ENCODE measurements at places on chromosomes 5 and 9.
A peak's percentile ranks its signal among the peaks of the same experiment; 100 is the strongest.

- DNase-seq = no peak
Observed at GRCh38 chr5:65840071-65840470, 86.3 kb upstream of the ERBIN start.

GRCh38 chr5:27523629-27524028 is 485.2 kb upstream of the CDH9 start:
- DNase-seq = no peak

DNA sequence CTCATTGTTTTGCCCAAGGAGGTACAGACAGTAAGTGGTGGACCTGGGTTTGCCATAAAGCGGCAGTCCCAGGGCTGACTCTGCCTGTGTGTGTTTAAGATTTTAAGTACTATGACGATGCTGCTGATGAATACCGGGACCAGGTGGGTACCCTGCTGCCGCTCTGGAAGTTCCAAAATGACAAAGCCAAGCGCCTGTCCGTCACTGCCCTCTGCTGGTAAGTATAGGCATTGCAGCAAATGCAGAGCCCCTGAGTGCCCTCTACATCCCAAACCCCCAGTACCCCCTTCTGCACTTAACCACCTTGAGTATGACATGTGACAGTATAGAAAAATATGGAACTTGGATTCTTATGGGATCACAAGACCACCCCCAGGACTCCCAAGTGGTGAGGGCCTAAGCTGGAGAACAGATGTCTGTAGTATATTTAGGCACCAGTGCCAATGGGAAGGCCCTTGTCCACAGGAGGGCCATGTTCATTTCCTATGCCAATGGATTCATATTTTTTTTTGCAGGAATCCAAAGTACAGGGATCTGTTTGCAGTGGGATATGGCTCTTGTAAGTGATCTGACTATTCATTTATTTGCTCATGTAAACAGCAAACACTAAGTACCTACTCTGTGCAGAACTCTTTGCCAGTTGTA is 22.0 kb downstream of the ENHO start:
- DNase-seq = peak; percentile 57

DNA sequence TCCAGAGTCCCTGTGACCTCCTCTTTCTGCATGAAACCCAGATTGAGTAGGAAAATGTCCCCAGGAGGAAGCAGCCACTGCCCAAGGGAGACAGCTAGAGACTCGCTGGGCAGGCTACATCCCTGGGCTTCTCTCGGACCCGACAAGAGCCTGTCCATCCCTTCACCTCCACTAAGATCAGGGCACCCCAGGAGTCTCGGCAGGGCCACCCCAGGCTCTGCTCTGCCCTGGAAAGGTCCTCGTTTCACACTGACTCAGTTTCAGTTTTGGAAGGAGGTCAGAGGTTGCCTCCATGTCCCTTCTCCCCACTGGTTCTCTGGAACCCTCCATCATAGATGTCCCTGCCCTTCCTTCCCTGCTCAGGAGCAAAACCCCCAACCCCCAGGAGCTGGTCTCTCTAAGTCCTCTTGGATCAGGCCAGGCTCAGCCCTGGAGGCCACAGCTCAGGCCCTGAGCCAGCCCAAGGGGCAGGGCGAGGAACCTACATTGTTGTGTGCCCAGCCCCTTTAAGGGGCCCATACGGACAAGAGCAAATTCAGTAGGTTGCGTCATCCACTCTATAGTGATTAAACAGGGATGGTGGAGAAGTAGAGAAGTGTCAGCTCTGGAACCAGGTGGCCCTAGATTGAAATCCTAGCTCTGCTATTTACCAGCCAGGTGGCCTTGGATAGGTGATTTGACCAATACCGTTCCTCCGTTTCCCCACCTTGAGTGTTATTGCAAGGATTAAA is 37.4 kb downstream of the C9orf50 start:
- no peak for DNase-seq

DNA sequence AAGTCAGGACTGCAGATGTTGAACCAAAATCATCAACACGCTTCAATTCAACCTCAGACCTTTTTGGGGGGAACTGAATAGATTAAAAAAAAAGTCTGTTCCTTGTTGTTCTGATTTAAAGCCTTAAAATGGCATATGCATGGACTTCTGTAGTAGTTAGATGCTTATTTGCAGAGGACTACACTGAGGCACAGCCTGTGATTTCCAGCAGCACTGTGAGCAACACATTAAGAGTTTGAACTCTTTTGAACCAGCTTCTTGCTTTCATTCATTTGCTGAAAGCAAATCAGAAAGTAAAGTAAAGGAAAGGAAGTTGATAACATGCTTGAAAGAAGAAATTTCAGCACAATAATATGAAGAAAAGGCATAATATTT is 60.7 kb upstream of the DMAC1 start:
- DNase-seq = no peak

GRCh38 chr5:115360046-115360685 is 63.7 kb upstream of the CCDC112 start:
- no peak for DNase-seq

GRCh38 chr5:1808439-1808838 is 7.2 kb downstream of the NDUFS6 start:
- DNase-seq = no peak

GRCh38 chr9:5874048-5874447 is 16.6 kb upstream of the MLANA start:
- DNase-seq = no peak

GRCh38 chr5:179821298-179822058 is 773 bp downstream of the SQSTM1 start:
- peak; percentile 91 for DNase-seq

- peak; percentile 42 for DNase-seq
Observed at GRCh38 chr5:80246995-80247729, 8.7 kb downstream of the SERINC5 start.

DNA sequence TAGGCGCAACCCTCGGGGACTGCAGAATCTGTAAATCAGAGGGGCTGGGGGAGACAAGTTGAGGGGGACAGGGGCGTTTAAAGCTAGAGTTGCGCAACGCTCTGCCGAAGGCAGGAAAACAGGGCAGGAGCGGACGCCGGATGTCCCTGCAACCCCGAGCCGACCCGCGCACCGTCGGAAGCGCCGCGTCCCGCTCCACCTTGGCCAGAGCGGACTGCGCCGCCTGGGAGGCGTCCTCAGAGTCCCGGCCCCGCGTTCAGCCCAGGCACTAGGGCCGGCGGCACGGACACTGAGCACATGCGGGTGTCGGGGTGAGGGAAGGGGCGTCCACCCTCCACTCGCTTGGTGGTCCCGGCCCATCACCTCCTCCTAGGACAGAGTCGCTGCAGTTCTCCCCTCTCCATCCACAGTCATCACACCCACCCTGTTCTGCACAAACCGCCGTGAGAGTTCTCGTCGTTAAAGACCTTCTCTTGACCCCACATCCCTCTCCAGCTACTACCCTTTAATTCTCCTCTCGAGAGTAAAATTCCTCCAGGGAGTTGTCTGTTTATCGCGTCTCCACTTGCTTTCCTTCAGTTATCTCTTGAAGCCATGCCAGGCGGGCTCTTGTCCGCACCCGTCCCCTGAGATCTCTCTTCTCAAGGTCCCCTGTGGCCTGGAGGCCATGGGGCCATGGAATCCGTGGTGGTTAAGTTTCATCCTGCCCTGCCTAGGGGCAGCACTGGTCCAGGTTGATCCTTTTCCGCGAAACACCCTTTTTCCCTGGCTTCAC is 796 bp upstream of the PDLIM7 start:
- no peak for DNase-seq

- no peak for DNase-seq
Observed at GRCh38 chr9:69179037-69179436, 5.0 kb downstream of the TJP2 start.

GRCh38 chr9:87290241-87291052 is 207.2 kb upstream of the DAPK1 start:
- no peak for DNase-seq

GRCh38 chr5:75053304-75054133 is 1.2 kb upstream of the GCNT4 start:
- peak; percentile 58 for DNase-seq

GRCh38 chr5:52920929-52921328 is 68.2 kb upstream of the ITGA2 start:
- no peak for DNase-seq

DNA sequence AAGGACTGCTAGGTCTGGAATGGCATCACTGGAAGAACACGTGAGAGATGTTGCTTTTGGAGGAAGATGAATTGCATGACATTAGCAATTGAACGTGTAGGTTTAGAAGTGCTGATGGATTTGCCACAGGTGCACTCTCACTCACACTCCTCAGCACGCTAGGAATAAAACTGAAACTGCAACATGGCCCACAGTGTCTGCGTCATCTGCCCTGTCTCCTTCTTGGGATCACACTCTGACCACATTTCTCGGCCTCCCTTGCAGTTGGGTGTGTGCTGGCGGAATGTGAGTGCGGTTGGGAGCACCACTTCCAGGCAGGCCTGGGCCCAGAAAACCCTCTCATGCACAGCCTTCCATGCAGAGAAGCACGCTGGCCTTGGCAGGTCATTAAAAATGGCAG is 152.8 kb upstream of the LHFPL2 start:
- no peak for DNase-seq

GRCh38 chr9:129669946-129670345 is 4.5 kb downstream of the PRRX2 start:
- no peak for DNase-seq

- DNase-seq = no peak
Observed at GRCh38 chr5:179404321-179405053, 59.2 kb upstream of the ADAMTS2 start.

DNA sequence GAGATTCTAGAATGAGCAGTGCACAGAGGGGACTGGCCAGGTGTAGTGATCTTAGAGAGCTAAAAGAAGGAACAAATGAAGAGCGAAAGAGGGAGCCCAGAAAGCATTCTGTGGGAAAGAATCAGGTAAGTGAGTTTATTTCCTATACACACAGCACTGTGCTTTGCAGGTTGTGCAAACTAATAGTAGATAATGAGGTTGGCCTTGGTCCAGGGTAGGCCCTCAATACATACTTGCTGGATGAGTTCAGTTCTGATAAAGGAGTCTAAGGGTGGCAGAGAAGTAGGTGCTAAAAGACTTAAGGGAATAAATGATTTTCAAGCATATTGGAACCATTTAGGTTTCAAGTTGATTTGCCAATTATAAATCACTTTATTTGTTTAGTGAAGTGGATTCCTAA is 122.0 kb downstream of the NPR3 start:
- DNase-seq = no peak

DNA sequence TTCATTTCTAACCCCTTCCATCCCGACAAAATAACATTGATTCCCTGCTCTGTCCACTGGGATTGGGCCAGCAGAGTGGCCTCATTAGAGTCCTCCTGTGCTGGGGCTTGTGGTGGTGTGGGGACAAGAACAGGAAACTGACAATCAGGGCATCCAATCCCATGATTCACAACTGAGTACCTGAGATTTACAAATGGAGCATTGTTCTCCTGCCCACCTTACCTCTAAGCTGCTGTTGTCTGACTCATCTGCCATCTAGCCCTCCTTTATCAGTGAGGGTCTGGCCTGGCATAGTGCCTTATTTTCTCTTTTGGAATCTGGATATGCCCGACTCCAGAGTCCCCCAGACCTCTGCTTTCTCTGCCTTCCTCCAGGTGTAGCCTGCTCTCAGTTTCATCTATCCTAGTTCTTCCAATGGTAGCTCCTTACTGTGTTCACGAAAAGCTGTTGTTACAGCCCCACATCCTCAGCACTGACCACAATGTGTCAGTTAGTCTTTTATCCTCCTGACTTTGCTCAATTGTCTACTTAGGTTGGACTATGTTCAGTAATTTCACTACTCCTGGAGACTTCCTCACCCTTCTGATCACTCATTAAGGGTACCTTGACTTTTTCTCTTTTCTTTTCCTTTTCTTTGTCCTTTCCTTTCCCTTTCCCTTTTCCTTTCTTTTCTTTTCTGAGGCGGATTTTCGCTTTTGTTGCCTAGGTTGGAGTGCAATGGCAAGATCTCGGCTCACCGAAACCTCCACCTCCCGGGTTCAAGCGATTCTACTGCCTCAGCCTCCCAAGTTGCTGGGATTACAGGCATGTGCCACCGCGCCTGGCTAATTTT is 13.4 kb downstream of the WNT8A start:
- no peak for DNase-seq

GRCh38 chr5:124789104-124789605 is 42.7 kb upstream of the ZNF608 start:
- DNase-seq = no peak

GRCh38 chr5:161481922-161482321 is 64.6 kb downstream of the GABRB2 start:
- DNase-seq = no peak

GRCh38 chr5:56262279-56262678 is 29.1 kb upstream of the ANKRD55 start:
- DNase-seq = no peak

- DNase-seq = no peak
Observed at GRCh38 chr5:91244380-91245073, 138.6 kb downstream of the ARRDC3 start.

DNA sequence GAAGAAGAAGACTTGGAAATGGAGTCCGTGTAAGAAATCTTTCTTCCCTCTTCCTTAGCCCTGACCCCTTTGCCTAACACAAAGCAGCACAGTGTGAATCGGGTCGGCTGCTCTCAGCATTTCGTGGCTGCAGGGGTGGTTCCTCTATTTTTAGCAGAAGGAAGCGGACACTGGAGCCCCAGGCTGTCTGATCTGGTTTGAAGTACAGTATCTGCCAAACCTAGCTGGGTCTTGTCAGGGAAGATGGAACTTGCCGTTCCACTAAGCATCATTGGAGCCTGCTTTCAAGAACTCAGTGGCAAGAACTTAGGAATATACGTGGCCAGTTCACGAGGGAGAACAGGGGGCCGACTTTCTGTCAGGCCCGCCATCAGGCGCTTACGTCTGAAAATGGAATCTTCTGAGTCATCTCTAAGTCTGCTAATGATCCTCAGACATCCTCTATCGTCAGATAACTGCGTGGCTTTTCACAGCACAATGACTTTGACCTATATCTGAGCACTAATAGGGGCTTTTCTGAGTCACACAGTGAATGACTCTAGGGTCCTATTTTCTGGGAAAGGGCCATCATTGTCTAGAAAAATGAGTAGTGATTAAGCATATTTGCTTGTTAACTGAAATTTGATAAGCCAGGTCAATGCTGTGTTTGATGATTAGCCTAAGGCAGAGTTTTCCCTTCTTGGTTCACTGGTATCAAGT is 43.3 kb upstream of the NCS1 start:
- DNase-seq = peak; percentile 64

DNA sequence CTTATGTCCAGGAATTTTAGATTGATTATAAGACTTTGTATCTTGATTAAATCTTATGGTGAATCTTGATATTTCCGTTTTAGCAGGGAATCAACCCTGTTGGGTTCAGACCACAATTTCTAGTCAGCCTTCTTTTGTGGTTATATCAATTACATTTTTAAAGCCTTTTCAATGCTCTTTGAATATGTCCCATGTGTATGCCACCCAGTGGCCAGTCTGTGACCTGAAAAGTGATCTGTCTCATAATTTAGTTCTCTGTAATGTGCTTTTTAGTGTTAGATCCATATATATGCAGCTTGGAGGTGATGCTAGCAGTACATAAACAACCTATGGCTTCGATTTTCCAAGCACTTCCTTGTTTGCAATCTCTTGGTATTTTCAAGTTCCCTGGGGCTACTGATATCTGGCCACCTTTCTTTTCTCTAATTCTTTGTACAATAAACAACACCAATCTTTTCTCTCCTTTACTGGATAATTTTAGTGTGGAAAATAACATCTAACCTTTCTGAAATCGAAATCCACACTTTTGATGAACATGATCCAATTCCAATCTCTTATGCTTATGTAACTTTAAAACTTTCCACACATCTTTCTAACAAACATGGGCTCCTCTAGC is 28.8 kb downstream of the PDE8B start:
- DNase-seq = no peak
